Activated CD4-positive, alpha-beta memory T cell treated with anti-CD3 and anti-CD28 coated beads for 36 hours (primary cell): ENCODE measurements at places on chromosomes 5 and 9. TPM values are rescaled to one million over a fixed set of nuclear protein-coding genes. Genes with fewer than 3 reads are reported as not detected.

The SPINK4 gene
- not detected for total RNA-seq

The PDLIM4 gene
- not detected for total RNA-seq

The SLCO6A1 gene
- total RNA-seq, result not detected

The NIPAL4 gene
- 2.5 TPM for total RNA-seq

The PCDHGC4 gene
- total RNA-seq, result not detected

The TPM2 gene
- total RNA-seq, result 3.9 TPM

The SH3GL2 gene
- total RNA-seq, result not detected

The PCDHA11 gene
- total RNA-seq, result not detected

The TBC1D13 gene
- 14.6 TPM for total RNA-seq

The PRUNE2 gene
- 0.24 TPM for total RNA-seq

The PIP5K1B gene
- 1.6 TPM for total RNA-seq

The ARL14EPL gene
- not detected for total RNA-seq

The RXRA gene
- total RNA-seq, result 22.1 TPM

The SPATA31A3 gene
- not detected for total RNA-seq

The SHC3 gene
- total RNA-seq, result not detected

The ADAMTS12 gene
- total RNA-seq, result not detected

The SMC2 gene
- 61.9 TPM for total RNA-seq

The PCDHGB6 gene
- not detected for total RNA-seq

The ENTPD8 gene
- not detected for total RNA-seq

The DDX4 gene
- total RNA-seq, result not detected

The PHYHD1 gene
- total RNA-seq, result 0.88 TPM

The TOPORS gene
- 14.8 TPM for total RNA-seq

The CER1 gene
- not detected for total RNA-seq

The SLC6A3 gene
- not detected for total RNA-seq

The NEURL1B gene
- 0.38 TPM for total RNA-seq

The CKS2 gene
- 232 TPM for total RNA-seq

The PCDHGA8 gene
- total RNA-seq, result not detected

The RNF145 gene
- 91.4 TPM for total RNA-seq

The FOXI1 gene
- total RNA-seq, result not detected

The CTSV gene
- 1.4 TPM for total RNA-seq

The CCNO gene
- total RNA-seq, result not detected

The TAF11L6 gene
- not detected for total RNA-seq

The AK8 gene
- 0.10 TPM for total RNA-seq

The GPSM1 gene
- 11.3 TPM for total RNA-seq

The TLR4 gene
- not detected for total RNA-seq

The IL5 gene
- 5.0 TPM for total RNA-seq
